Right lobe of liver (tissue), 6 donors: ENCODE measurements at places on chromosomes 7 and 10.

DNA sequence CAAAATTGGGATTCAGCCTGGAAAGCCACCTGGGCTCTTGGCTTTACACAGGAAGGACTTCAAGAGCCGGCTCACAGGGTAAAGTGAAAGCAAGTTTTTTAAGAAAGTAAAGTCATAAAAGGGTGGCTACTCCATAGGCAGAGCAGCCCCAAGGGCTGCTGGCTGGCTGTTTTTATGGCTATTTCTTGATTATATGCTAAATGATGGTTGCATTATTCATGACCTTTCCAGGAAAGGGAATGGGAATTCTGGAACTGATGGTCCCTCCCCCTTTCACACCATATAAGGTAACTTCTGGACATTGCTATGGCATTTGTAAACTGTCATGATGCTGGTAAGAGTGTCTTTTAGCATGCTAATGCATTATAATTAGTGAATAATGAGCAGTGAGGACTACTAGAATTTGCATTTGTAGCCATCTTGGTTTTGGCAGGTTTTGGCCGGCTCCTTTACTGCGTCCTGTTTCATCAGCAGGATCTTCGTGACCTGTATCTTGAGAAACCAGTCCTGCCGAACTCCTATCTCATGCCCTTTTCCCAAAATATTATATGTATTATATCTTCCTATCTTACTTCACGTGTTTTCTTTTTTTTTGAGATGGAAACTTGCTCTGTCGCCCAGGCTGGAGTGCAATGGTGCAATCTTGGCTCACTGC lies 80.5 kb downstream of the HECW1 start:
- no peak for DNase-seq

- no peak for DNase-seq
Measured at GRCh38 chr10:70920519-70920918, 32.2 kb upstream of the PCBD1 start.

DNA sequence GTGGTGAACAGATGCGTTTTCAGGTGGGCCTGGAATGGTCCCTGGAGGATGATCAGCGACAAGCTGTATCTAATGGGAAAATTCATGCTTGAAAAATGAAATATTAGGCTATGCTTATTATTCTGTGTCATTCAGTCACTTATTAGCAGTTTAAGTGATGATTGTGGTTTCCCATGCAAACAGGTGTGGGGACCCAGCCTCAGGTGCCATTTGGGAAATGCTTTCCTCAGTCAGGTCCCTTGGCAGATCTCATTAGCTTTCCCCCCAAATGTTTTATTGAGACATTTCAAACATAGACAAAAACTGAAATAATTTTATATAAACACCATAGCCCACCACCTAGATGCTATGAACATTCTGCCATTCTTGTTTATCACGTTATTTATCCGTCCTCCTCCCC lies 411 bp upstream of the SNX10 start:
- no peak for DNase-seq

DNA sequence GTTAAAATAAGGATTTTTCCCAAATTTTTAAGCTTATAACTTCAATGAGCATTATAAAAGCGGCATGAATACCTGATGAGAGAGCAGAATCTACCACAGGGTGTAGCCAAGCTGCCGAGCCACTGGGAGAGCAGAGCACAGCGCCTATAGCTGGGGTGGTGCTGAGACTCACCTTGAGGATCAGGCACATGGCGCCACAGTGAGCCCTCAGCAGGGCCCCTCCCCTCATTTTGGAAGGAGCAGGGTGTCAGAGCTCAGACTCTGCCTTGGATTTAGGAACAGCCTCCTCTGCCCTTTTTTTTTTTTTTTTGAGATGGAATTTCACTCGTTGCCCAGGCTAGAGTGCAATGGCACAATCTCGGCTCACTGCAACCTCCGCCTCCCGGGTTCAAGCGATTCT lies 118.6 kb downstream of the SRPK2 start:
- no peak for DNase-seq

GRCh38 chr10:90199093-90199492 lies 497.7 kb downstream of the KIF20B start:
- no peak for DNase-seq

DNA sequence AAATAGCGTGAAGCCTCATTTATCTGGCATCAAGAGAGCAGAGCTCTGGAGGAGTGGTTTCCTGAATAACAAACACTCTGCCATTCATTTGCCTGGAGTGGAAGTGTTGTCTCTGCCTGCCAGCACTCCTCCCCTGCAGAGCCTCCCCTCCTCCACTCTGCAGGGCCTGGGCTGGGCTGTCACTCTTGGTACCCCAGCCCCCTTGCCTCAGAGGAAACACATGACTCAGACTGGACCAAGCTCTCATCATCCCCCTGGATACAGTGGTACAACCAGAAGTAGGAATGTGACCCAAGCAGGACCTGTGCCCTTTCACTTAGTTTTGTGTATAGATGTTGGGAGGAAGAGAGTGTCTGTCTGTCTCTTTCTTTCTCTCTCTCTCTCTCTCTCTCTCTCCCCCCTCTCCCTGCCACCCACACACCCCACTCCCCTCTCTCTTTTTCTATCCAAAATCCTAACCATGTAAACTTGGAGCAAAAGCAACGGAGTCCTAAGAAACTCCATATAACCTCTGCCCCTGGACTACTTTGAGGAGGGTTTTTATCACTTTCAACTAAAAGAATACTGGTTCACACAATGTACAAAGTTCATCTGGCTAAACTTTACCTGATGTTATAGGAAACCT lies 43.9 kb downstream of the DOCK4 start:
- peak; percentile 58 for DNase-seq
